Activated T-helper 1 cell treated with Interleukin-2 at 50 U/mL for 16 hours (primary cell): ENCODE measurements at places on chromosomes 2 and 18.

DNA sequence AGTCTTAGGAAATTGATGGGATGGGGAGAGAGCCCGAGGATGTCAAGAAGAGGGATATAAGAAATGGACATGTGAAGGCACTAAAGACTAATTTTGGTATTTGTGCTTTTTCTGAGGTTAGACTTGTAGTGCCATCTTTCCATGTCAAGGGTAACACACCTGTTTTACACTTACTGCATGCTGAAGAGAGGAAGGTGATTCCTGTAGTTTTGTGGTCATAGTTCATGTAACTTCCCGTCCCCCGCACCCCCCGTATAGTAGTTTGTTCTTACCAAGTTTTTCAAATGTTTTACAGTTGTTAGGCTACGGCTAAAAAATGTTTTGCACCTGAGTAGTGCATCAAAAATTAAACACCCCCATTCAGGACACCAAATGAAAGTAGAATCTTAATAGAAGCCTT, 73.8 kb downstream of the CLIP4 start:
- DNase-seq, result no peak

DNA sequence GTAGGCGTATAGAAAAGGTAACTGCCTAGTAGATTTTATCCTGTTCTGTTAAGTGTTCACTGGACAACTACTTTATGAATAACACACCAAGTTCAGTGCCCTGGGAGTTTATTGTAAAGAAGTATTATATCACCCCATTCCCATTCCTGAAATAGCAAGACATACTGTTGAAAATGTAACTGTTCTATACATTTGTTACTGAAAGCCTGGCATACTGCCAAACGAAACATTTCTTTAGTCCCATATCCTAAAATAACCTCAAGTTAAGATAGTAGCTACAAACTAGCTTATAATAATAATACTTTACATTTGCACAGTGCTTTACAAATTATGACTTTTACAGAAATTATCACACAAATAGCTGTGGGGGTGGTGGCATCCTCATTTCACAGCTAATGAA, 25.1 kb downstream of the SPDYA start:
- DNase-seq, result no peak

DNA sequence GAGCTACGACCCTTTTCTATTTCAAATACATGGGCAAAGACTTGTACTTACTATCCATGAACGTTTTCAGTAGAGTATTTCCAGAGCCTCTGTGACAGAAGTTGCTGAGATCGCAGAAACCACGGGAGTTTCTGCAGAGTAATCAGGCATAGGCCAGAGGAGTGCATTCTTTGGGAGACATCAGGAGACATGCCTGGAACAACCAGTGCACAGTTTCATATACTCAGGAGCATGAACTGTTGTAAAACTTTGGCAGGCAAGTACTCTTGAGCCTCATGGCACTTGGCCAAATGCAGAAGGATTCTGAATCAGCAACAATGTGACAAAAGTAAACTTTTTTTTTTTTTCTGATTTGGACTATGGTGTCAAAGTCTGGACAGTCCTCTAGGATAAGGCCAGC, 307.1 kb downstream of the GRB14 start:
- DNase-seq, result no peak

DNA sequence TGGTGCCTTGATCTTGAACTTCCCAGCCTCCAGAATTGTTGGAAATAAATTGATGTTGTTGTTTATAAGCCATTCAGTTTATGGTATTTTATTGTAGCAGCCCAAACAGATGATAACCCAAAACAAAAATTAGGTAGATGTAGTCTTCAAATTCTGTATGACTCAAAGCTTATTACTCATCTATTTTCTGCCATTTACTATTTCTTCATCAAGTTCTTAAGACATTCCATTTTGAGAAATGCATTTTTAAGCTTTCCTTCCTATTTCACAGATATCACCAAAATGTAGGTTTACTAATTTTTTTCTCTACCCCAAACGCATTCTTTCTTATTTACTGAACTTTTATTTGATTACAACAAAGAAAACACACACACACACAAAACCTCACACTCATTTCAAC, 148.2 kb downstream of the RND3 start:
- DNase-seq, result no peak

GRCh38 chr18:62331581-62332356, 6.7 kb downstream of the TNFRSF11A start:
- DNase-seq, result no peak

GRCh38 chr2:25926984-25927756, 48.9 kb upstream of the ASXL2 start:
- no peak for DNase-seq

DNA sequence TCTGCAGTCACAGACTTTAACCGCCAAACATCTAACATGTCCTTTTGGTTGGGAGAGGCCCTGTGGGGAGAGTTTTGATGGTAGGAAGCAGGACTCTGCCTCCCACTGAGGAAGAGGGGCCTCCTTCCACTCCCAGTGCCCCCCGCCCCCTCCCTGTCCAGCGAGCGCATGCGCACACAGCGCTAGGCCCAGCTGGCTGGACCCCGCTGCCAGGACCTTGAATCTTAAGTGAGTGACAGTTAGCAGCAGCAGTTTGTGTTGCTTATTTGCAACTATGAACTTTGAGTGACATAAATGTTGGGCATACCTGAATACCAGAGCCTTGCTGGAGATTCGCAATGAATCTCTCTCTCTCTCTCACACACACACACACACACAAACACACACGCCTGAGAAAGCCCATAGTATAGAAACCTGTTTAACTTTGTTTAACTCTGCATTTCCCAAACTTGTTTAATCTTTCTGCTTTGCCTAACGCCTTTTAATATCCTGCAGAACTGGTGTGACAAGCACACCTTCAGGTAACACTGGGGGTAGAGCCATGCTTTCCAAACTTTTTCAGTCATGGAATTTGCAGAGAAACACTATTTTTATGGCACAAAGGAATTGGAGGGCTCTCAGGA, 134.6 kb upstream of the SMAD2 start:
- DNase-seq, result no peak

DNA sequence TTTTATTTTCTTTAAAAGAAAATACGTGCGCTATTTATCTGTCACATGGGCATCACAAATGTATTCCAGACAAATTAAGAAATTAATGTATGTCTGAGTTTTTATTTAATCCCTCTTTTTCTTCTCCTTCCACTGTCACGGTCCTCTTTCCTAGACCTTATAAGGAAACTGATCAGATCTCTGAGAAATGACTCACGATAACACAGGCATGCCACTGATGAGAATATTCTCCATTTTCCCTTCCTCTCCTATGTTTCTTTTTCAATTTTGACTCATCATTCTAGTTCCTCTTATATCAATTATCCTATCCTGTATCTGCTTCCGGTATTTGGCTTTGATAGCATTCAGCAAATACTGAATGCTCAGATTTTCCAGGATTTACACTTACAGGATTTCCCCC, 121.8 kb downstream of the DSC3 start:
- no peak for DNase-seq

- DNase-seq, result no peak
Observed at GRCh38 chr2:53880756-53881155, 21.0 kb upstream of the GPR75 start.

DNA sequence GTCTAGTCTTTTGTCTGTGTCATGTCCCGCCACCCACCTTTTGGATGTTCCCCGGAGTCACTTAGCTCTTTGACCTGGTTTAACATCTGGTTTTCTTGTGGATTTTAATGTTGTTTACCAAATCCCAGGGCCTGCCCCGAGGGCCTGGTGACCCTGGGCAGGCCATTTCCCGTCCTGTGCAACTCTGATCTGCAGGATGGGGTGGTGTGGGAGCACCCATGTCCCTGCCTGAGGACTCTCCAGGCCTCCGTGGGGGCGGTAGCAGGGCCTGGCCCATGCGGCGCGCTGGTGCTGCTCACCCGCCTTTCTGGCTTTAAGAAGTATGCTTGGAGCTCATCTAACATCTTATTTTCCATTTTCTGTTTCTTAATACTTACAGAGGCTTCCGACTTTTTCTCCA, 10.7 kb downstream of the RAMP1 start:
- no peak for DNase-seq

GRCh38 chr2:8427211-8427610, 254.6 kb upstream of the ID2 start:
- no peak for DNase-seq

DNA sequence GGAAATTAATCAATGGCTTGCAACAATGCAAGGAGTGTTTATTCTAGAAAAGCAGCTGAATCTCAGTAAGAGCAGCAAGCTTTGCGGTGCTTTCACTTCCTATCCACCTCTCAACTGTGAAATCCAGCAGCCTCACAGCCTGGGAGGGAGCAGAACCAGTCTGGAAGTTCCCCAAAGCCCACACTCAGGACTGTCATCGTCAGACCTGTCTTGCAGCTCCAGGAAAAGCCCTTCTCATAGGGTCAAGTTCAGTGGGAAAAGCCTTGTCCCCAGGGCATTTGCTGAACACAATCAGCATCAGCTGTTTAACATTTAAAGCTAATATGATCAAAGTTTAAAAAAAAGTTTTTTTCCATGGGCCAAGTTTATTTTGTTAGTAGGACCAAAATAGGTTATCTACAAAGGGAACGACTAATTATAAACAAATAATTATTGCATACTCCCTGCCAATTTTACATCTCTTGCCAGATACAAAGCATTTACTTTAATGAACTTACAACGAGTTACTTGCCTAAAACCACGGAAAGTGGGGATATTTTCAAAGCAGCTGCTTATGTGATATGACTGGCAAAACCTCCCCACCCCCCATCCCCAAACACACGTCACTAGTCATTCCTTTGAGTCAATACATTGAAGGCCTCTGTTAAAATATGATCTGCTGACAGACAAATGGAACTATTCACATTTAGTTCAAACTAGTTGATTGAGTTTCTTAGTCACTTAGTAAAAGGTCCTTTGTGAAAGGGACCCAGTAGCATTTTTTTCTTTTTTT, 36.8 kb downstream of the PARD6G start:
- no peak for DNase-seq
